Mesenchymal stem cell (in vitro differentiated cells and primary cell): ENCODE measurements at places on chromosomes 1 and 21.

- no peak overlapping the region for H3K4me3 ChIP-seq
- no peaks in the 10 kb centered on the region for H3K36me3 ChIP-seq
- no peak overlapping the region for H3K27ac ChIP-seq
- no peaks in the 10 kb centered on the region for H3K27me3 ChIP-seq
- peaks cover 3% of the 10 kb centered on the region for H3K4me1 ChIP-seq
These were observed 49.0 kb downstream of the LBR start for GRCh38 chr1:225378880-225379279.

DNA sequence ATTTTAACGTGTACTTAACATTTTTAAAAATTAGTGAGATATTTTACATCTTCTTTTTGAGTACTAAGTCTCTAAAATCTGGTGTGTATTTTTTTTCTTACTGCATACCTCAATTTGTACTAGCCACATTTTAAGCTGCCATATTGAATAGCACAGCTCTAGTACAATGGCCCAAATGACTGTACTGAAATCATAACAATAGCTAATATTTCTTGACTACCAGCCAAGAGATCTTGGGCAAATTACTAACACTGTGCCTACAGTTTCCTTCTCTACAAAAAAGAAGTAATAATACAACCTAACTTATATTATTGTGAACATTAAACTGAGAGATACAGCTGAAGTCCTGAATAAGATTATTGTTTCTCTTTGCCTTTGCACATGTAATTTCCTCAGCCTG is 57.2 kb downstream of the CDC7 start:
- no peaks in the 10 kb centered on the region for H3K27me3 ChIP-seq
- no peak for DNase-seq
- peaks cover 10% of the 10 kb centered on the region for H3K4me1 ChIP-seq
- H3K36me3 ChIP-seq: no peaks in the 10 kb centered on the region

GRCh38 chr1:53511933-53512806 is 53.0 kb downstream of the DMRTB1 start:
- peaks cover 35% of the 10 kb centered on the region for H3K4me1 ChIP-seq
- DNase-seq: no peak
- peaks cover 51% of the 10 kb centered on the region for H3K36me3 ChIP-seq
- no peak overlapping the region for H3K4me3 ChIP-seq
- no peaks in the 10 kb centered on the region for H3K27me3 ChIP-seq
- H3K27ac ChIP-seq: peak overlapping the region; percentile 11

DNA sequence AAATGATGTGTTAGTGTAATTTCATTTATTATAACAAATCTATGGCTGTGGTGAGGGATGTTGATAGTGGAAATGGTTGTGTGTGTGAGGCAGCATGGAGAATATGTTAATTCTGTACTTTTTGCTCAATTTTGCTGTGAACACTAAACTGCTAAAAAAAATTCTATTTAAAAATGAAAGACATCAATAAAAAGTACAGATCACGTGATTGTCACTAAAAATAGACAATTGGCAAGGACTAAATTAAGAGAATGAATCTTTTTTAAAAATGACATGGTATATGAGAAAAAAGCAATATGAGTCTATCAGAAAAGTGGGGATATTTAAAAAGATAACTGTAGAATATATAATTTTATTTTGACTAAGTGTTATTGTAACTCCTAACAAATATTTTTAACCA is 15.7 kb upstream of the PIGK start:
- H3K4me1 ChIP-seq: no peaks in the 10 kb centered on the region

GRCh38 chr1:24096009-24096738 is 15.8 kb downstream of the MYOM3 start:
- H3K27ac ChIP-seq: no peak overlapping the region
- H3K4me1 ChIP-seq: peaks cover 8% of the 10 kb centered on the region
- no peak for DNase-seq
- H3K27me3 ChIP-seq: peaks cover 27% of the 10 kb centered on the region
- no peaks in the 10 kb centered on the region for H3K36me3 ChIP-seq
- H3K4me3 ChIP-seq: no peak overlapping the region

- H3K27me3 ChIP-seq: peaks cover 32% of the 10 kb centered on the region
- H3K4me3 ChIP-seq: no peak overlapping the region
- H3K4me1 ChIP-seq: peaks cover 4% of the 10 kb centered on the region
- peak; percentile 67 for DNase-seq
These were observed 12.0 kb downstream of the UBE2Q1 start for GRCh38 chr1:154546264-154547063.

GRCh38 chr1:174333437-174333836 is 114.3 kb upstream of the GPR52 start:
- H3K4me3 ChIP-seq: no peak overlapping the region
- H3K27ac ChIP-seq: no peak overlapping the region
- no peaks in the 10 kb centered on the region for H3K4me1 ChIP-seq
- H3K36me3 ChIP-seq: no peaks in the 10 kb centered on the region

GRCh38 chr1:73056826-73057225 is 774.5 kb upstream of the NEGR1 start:
- H3K36me3 ChIP-seq: no peaks in the 10 kb centered on the region
- no peaks in the 10 kb centered on the region for H3K4me1 ChIP-seq
- no peak overlapping the region for H3K27ac ChIP-seq
- no peak overlapping the region for H3K4me3 ChIP-seq

DNA sequence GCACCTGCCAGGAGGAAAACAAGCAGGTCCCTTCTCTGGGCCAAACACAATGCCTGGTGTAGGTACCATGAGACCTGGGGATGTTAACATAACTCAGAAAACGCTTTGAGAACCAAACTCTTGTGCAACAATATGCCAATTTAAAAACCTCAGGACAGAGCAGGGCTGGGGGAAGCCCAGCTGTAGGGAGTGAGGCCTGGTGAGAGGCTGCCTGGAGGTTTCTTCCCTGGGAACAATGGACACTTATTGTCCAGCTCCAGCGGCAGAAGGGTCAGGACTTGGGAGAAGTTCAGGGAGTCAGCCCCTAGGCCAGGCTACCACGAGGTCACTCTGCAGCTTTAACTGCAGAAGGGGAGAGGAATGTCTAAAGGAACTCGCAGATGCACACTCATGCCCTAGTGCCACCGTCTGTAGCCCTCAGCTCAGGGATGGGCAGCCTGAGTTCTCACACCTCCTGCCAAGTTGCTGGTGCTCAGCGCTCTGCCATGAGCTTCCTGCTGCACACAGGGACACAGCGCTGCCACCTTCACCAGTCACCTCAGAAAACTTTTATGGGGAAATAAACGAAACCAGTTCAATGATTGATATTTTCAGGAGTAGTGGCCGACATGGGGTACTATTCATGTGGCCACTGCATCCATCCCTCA is 8.5 kb downstream of the GPR157 start:
- H3K36me3 ChIP-seq: no peaks in the 10 kb centered on the region
- H3K4me1 ChIP-seq: peaks cover 3% of the 10 kb centered on the region
- no peak for DNase-seq
- no peaks in the 10 kb centered on the region for H3K27me3 ChIP-seq
- H3K27ac ChIP-seq: no peak overlapping the region
